CMK (cell line): ENCODE measurements at places on chromosomes 16 and 17.

- DNase-seq, result peak; percentile 15
Observed at GRCh38 chr16:24255456-24256371, at the start of gene CACNG3. Gene CACNG3, plus strand, starts transcription at chr16:24256335. Its CDS starts 420 bp downstream, at chr16:24256755.

DNA sequence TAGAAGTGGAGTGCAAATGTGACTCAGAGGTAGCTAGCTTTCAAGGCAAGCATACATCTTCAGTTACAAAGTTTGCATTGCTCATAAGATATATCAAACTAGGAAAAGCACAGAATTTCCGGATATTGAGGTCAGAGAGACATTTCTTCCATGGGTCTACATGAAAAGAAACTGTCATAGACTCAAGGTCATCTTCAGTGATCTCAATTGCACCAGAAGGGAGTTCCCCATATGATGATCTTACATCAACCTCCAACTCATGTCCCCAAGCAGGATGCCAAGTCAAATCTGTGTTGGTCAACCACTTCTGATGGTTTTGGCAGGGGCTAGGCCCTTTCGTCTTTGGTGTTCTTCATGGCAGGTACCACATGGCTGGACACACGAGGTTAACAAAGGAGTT is 459.9 kb upstream of the MAF start:
- DNase-seq, result no peak

GRCh38 chr17:82495844-82496528 is 23.5 kb upstream of the FOXK2 start:
- no peak for DNase-seq

- DNase-seq, result no peak
Observed at GRCh38 chr17:65093930-65094329, 37.4 kb upstream of the GNA13 start.

- no peak for DNase-seq
Observed at GRCh38 chr17:30238003-30238344, 2.5 kb upstream of the SLC6A4 start.

DNA sequence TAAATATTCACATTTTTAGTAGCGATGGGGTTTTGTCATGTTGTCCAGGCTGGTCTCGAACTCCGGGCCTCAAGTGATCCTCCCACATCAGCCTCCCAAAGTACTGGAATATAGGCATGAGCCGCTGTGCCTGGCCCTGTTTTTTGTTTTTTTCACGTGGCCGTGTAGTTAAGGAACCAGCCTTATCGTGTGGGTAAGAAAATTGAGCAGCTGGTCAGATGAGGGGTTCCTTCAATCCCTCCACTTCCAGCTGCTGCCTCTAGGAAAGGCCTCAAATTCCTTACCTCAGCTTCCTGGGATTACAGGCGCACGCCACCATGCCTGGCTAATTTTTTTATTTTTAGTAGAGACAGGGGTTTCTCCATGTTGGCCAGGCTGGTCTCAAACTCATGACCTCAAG is 5.9 kb upstream of the DPEP2 start:
- DNase-seq, result no peak

- no peak for DNase-seq
Observed at GRCh38 chr16:82684256-82684655, 57.5 kb downstream of the CDH13 start.

- DNase-seq, result no peak
Observed at GRCh38 chr16:87790292-87791100, 24.7 kb upstream of the KLHDC4 start.

DNA sequence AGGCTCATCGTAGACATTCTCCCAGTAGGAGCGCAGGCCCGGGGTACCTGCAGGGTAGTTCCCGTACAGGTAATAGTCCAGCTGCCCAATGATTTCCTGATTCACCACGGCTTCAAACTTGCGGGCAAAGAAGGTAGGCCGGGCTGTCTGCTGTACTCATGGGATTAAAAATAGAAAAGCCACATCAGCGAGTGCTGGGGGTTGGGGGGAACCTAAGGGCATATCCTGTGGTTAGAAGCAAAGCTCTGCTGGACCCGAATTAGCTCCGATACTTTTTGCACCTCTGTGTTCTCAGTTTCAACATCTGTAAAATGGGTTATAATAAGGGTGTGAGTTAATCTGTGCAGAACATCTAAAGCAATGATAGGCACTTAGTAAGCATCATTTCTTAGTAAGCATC is 336.2 kb downstream of the XYLT1 start:
- no peak for DNase-seq

- no peak for DNase-seq
Observed at GRCh38 chr17:49670641-49671040, 7.3 kb downstream of the SPOP start.

DNA sequence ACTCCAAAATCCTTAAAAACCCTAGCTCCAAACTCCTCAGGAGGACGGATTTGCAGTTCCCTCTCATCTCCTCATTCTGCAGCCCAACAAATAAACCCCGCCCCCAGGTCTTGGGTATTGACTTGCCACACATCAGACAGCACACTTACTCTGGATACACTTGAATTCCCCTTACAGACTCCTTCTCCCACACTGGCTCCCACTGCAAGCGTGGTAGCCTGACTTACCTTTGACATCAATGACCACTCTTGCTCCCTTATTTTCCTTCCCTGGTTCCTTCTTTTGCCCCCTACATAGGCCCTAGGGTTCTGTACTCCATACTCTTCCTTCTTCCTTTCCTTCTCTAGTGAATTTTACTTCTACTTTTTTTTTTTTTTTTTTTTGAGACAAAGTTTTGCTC is 7.5 kb downstream of the RFFL start:
- no peak for DNase-seq

- no peak for DNase-seq
Observed at GRCh38 chr17:49861150-49861884, 13.4 kb upstream of the TAC4 start.

DNA sequence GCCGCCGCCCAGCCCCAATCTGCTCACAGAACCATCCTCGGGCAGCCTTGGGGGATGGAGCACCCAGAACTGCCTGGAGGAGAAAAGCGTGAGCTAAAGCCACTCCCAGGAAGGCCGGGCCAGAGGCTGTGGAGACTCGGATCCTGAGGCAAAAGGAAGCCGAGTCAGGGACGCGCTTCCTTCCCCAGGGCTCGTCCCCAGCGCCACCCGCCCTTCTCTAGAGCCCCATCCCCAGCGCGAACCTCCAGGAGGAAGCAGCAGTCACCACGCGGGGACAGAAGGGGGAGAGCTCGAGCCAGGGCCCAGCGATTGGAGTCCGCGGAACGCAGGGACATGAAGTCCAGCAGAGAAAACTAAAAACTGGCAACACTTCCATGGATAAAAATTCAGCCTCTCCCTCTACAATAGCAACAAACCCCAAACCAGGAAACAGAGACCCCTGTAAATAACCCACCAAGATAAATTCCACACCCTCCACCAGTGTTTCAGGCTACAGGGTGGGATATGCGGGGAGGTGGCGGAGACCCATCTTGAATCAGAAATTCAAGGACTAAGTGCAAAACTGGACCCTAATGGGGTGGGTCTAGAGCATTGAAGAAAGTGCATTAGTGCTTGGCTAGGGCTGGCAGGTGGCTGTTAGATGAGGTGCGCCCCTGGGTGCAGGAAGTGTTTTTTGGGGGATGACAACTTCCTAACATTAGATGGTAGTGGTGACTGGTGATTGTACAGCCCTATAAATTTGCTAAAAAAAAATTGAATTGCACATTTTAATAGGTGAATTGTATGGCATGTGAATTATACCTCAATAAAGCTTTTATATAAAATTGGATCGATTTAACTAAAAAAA is 116.1 kb upstream of the METRNL start:
- DNase-seq, result no peak

GRCh38 chr16:56339431-56340195 is 85.7 kb downstream of the AMFR start:
- DNase-seq, result no peak

GRCh38 chr17:65371702-65372101 is 189.7 kb downstream of the AXIN2 start:
- DNase-seq, result no peak

DNA sequence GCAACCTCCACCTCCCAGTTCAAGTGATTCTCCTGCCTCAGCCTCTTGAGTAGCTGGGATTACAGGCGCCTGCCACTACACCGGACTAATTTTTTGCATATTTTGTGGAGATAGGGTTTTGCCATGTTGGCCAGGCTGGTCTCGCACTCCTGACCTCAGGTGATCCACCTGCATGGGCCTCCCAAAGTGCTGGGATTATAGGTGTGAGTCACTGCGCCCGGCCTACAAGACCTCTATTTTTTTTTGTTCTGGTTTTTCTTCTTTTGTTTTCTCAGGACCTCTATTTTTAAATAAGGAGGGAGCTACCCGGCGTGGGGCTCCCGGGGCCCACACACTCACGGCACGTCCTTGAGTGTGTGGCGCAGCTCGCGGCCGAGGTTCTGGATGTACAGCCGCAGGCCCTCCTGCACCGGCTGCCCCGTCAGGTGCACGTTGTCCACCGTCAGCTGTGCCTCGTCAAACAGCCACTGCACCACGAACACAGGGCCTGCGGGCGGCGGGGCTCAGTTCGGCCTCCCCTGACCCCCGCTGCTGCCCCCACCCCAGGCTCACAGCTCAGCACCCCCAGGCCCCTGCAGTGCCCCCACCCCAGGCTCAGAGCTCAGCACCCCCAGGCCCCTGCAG is 5.8 kb downstream of the NOTUM start:
- no peak for DNase-seq

DNA sequence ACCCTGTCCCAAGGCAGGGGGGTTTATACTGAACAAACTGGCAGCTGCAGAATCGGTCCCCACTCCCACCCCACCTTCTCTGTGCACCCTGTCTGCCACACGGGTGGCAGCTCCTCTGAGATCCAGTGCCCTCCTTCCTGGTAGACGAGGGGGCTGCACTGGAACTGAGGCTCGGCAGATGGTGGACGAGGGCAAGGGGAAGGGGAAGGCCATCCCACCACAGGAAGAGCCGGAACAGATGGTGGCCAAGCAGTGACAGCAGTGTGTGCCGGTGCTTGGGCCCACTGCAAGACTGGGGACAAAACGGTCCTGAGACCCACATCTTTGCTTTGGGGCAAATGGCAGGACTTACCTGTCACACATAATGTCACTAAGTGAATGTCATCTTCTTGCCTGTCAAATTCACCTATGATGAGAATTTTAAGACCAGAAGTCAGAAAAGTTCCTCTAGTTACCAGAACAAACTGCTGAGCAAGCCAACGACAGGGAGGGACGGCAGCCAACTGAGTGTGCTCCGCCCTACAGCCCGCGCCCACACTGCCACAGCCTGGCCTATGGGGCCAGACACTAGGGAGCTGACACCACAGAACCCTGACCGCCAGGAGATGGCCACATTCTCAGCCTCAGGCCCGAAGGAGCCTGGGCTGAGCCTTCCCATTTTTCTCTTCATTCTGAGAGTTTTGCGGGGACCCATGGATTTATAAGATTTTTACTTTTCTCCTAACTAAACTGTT is 14.4 kb downstream of the NTAN1 start:
- DNase-seq, result no peak

DNA sequence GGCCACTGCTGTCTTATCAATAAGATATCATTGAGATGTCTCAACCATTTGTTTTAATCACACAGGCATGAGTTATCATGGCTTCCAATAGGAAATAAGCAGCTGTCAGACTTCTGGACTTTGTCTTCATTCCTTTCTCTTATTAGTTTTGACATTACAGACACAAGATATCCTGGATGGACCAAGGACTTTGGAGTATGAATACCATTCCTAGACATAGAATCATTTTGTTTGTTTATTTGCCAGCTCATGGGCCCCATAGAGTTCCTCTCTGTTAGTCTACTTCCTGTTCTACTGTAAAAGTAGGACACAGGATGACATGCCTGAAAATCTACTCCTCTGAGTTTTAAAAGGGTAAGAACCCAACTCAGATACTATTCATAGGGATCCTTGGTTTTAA is 77.7 kb upstream of the KCNJ16 start:
- no peak for DNase-seq

DNA sequence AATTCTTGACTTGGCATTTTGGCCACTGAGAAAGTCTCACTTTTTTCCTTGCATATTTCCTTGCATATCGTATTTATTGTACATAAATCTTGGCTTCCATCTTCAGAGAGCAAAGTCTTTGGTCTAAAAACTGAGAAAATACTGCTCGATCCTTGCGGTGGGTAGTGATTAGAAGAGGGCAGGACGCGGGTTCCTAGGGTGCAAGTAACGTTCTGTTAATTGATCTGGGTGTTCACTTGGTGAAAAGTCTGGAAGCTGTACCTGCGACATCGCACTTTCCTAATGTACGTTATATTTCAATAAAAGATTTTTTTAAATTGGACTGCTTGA is 758 bp upstream of the UBALD2 start:
- DNase-seq, result no peak

DNA sequence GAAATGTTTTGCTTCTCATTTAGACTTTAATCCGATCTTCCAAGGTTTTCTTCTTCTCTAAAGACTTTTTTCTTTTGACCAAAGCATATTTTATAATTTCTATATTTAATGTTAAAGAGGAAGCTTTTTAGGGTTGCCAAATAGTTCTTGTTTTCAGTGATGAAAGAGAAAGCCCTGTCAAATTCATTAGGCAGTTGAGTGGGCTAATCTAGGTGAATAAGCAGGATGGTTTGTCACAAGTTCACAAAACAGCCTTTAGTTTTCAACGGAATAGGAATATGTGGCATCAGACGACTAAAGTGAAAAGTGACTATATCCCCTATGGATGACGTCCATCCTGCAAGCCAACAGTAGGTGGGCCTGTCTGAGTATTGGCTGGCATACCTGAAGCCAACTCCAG is 118.8 kb downstream of the NLK start:
- no peak for DNase-seq

DNA sequence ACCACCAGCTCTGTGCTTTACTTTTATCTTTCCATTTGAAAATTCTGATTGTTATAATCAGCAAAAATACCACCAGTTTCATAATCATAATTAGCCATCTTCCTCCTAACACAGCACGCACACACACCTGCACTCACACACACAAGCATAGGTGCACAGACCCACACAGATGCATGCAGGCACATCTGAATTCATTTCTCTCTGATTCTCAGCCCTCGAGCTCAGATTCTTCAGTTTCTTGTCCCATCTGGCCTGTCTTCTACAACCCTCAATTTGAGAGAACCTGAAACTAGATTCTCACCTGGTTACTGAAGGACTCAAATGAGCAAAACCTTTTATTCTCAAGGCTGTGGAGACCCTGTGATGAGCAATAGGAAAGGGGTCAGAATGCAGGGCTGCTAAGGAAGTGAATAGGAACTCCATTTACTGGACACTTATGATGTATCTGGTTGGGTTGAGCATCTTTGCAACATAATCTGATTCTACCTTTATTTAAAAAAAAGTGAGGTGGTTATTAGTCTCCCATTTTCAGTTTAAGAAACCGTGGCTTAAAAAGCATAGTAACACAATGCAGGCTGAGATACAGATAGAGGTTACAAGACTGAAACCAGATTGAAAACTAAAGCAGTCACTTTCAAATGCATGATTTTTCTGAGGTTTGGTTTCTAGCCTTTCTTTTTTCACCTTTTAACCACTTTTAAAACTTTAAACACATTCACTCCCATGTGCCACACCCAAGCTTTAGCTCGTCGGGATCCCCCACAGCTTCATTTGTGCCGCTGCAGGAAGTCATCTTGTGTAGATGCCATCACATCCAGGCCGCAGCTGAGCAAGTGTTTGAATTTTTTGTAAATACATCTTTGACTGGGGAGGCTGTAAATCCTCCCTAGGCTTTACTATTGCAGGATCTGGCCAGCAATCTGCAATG is 9.4 kb downstream of the KRT33A start:
- DNase-seq, result no peak
